ENCODE measurements at places on chromosomes 4 and X. TPM values are rescaled to one million over a fixed set of nuclear protein-coding genes. Genes with fewer than 3 reads are reported as not detected.

- H3K27me3 ChIP-seq, result no peaks in the 10 kb centered on the region
- H3K4me1 ChIP-seq, result no peaks in the 10 kb centered on the region
- no peak for DNase-seq
Observed at GRCh38 chr4:6420972-6421371, 51.4 kb downstream of the PPP2R2C start.

DNA sequence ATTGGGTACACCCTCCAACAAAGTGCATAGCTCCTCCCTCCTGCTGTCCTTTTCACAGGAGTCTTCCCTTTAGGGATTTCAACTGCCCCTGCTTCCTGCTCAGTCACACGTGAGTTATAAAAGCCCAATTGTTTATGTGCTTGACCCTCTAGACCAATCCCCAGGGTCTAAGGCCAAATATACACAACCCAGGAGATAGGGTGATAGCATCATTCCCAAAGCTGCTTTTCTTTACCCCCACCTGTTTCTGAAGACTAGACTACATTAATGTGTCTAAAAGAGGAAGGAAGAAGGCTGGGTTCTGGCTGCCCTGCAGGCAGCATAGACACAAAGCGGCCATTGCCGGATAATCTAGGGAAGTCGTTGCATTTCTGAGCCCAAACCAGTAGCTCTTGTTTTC is 526.7 kb upstream of the FRG1 start:
- H3K27ac ChIP-seq, result no peak overlapping the region
- H3K27me3 ChIP-seq, result no peaks in the 10 kb centered on the region
- H3K4me1 ChIP-seq, result no peaks in the 10 kb centered on the region
- DNase-seq, result no peak
- no peak overlapping the region for H3K4me3 ChIP-seq
- H3K36me3 ChIP-seq, result no peaks in the 10 kb centered on the region

DNA sequence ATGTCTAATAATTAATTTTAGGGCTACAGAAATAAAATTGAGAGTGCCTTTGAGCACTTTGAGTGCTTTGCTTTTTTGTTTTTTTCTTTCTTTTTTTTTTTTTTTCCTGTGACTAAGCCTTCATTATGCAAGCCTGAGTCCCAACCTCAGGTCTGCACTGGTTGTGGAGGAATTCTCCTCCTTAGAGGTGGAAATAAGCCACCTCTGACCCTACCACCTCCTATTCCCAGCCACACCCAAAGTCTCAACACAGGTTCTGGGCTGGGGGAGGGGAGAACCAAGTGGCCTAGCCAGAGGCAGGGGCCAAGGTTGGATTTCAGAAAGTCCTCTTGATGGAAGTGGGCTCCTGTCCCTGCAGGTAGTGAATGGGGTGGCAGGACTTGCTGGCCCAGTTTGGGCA is 180.2 kb downstream of the ARAP2 start:
- no peak for DNase-seq
- no peak overlapping the region for H3K4me3 ChIP-seq
- H3K36me3 ChIP-seq, result no peaks in the 10 kb centered on the region
- no peak overlapping the region for H3K27ac ChIP-seq
- no peaks in the 10 kb centered on the region for H3K4me1 ChIP-seq

DNA sequence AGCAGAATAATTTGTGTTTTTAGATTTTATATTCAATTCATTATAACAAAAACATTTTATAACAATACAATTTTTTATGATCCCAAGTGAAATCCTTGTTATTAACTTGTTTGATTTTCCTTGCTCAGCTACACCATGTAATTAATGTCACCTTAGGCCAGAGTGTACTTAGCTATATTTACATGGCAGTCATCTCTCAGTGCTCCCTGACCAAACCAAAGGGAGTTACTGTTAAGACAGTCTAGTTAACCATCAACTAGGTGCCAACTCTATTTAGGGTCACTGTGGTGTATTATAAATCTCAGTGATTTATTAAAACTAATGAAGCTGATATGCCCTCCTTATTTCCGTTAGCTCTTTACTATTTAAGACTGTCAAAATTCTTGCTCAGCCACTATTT is 44.4 kb downstream of the CCDC158 start:
- DNase-seq, result no peak
- H3K36me3 ChIP-seq, result no peaks in the 10 kb centered on the region
- H3K4me1 ChIP-seq, result peaks cover 3% of the 10 kb centered on the region
- no peaks in the 10 kb centered on the region for H3K27me3 ChIP-seq

GRCh38 chr4:27692158-27692557 is 831.5 kb downstream of the STIM2 start:
- no peak overlapping the region for H3K27ac ChIP-seq
- no peaks in the 10 kb centered on the region for H3K4me1 ChIP-seq
- no peak overlapping the region for H3K4me3 ChIP-seq
- peak; percentile 45 for DNase-seq
- H3K27me3 ChIP-seq, result no peaks in the 10 kb centered on the region
- no peaks in the 10 kb centered on the region for H3K36me3 ChIP-seq

- no peak for DNase-seq
- H3K27ac ChIP-seq, result no peak overlapping the region
- H3K4me1 ChIP-seq, result no peaks in the 10 kb centered on the region
- H3K4me3 ChIP-seq, result no peak overlapping the region
- H3K27me3 ChIP-seq, result peaks cover 17% of the 10 kb centered on the region
Observed at GRCh38 chr4:1058997-1059665, 47.7 kb downstream of the FGFRL1 start.

DNA sequence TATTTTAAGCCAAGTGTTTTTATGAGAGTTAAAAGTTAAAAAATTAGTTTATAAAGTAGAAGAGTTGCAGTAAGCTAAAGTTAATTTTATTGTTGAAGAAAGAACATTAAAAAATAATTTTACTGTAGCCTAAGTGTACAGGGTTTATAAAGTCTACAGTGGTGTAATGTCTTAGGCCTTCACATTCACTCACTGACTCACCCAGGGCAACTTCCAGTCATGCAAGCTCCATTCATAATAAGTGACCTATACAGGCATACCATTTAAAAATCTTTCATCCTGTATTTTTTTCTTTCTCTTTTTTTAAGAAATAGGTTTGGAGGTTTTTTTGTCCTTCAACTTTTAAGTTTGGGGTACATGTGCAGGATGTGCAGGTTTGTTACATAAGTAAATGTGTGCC is 87.9 kb upstream of the NR3C2 start:
- DNase-seq, result no peak
- no peaks in the 10 kb centered on the region for H3K27me3 ChIP-seq
- no peak overlapping the region for H3K27ac ChIP-seq
- no peak overlapping the region for H3K4me3 ChIP-seq
- H3K36me3 ChIP-seq, result no peaks in the 10 kb centered on the region

GRCh38 chr4:125808570-125808969 is 493.8 kb downstream of the FAT4 start:
- no peaks in the 10 kb centered on the region for H3K4me1 ChIP-seq
- no peak overlapping the region for H3K4me3 ChIP-seq
- H3K36me3 ChIP-seq, result no peaks in the 10 kb centered on the region
- H3K27me3 ChIP-seq, result no peaks in the 10 kb centered on the region

MAGEA6 gene
- total RNA-seq, result 0.57 TPM

CPXCR1 gene
- not detected for total RNA-seq

ARSJ gene
- 2.3 TPM for total RNA-seq

LGI2 gene
- total RNA-seq, result not detected
